Mesothelial cell of epicardium (in vitro differentiated cells): ENCODE measurements at places on chromosomes 3 and 15.
A peak's percentile ranks its signal among the peaks of the same experiment; 100 is the strongest.

- DNase-seq: no peak
Measured at GRCh38 chr3:65677486-65678010, 361.2 kb downstream of the MAGI1 start.

GRCh38 chr3:128487813-128488635 is 5.0 kb downstream of the GATA2 start:
- DNase-seq: peak; percentile 91

DNA sequence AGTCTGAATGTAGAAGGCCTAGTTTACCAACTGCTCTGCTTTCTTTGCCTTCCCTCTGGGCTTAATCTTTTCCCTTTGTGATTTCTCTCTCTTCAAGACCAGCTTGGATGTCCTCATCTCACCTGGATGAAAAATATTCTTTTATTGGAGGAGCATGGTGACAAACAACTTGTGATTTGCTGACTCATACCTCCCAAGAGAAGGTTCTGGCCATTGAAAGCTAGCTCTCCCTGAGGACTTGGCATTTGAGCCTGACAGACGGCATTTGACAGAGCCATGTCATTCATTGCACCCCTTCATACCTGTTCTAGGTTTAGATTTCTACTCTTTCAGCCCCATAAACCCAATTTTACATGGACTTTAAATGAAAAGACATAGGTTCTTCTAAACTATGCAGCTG is 33.3 kb downstream of the ATG7 start:
- no peak for DNase-seq

GRCh38 chr15:64985366-64986033 is 4.2 kb downstream of the SPG21 start:
- DNase-seq: no peak

DNA sequence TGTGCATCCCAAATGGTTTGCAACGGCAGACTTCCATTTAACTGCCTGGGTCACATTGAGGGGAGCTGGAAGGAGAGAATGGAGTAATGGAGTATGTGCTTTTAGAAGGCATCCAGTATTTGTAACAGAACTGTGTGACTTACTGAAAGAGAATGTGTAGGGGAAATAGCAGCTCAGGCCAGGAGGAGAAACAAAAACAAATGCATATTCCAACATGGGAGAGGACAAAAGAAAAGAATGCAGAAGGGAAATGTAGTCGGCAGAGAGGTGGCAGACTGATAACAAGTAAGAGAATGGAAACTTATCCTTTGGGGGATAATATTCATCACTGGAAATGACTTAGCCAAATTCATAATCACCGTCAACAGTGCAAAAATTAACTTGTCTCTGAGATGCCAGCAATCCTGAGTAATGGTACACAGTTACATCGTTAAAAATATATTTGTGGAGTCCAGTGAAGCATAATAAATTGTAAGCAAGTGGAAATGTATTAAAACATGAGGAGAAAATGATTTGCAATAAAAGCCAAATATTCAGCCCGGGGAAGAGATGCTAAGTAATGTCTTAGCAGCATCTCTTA is 294.9 kb upstream of the SGO1 start:
- no peak for DNase-seq

- DNase-seq: no peak
Measured at GRCh38 chr3:36923523-36923943, 21.3 kb downstream of the TRANK1 start.

- DNase-seq: no peak
Measured at GRCh38 chr15:79779746-79780145, 117.1 kb downstream of the MTHFS start.

DNA sequence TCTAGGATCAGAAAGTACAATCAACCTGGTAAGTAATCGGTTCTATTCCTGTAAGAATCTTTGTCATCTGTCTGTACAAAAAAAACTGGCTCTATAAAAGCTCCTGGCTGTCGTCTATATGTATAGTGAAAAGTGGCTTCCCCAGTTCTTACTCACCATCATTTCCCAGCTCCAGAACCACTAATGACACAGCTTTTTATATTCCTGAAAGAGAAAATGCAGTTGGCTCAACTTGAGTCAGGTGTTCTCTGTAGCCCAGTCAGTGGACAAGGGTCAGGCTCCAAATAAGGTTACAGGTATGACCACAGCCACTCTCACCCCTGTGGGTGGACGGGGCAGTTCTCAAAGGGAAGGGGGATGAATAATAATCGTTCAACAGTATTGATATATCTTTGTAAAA is 85.1 kb downstream of the AP4E1 start:
- no peak for DNase-seq

DNA sequence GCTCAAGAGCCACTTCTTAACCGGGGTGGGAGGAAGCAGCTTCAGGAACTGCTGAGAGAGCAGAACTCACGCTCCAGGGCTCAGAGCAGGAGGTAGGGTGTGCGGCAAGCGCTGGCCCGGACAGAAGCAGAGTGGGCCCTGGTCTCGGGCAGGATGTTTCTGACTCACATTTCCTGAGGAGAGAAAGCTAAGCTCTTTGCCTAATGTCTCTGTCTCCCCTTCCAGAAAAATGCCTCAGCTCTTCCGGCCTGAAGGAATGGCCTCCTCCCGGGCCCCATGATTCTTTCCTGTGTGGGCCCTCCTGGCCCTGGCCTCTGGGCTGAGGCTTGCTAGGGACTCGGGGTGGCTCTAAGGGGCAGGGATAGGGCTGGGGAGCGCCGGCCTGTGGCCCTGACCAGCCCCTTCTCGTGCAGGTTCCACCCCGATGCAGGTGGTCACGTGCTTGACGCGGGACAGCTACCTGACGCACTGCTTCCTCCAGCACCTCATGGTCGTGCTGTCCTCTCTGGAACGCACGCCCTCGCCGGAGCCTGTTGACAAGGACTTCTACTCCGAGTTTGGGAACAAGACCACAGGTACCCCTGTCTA is 4.1 kb upstream of the STAB1 start:
- no peak for DNase-seq

GRCh38 chr3:129662191-129662608 is 55.7 kb upstream of the PLXND1 start:
- no peak for DNase-seq

DNA sequence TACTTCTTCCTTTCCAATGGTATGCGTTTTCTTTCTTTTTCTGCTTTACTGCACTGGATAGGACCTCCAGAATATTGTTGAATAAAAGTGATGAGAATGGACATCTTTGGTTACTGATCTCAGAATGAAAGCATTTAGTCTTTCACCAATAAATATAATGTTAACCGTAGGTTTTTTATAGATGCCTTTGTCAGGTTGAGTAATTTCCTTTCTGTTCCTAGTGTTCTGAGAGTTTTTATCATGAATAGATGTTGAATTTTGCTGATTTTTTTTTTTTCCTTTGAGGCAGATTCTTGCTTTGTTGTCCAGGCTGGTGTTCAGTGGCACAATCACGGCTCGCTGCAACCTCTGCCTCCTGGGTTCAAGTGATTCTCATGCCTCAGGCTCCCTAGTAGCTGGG is 158.4 kb downstream of the KLHL25 start:
- no peak for DNase-seq

DNA sequence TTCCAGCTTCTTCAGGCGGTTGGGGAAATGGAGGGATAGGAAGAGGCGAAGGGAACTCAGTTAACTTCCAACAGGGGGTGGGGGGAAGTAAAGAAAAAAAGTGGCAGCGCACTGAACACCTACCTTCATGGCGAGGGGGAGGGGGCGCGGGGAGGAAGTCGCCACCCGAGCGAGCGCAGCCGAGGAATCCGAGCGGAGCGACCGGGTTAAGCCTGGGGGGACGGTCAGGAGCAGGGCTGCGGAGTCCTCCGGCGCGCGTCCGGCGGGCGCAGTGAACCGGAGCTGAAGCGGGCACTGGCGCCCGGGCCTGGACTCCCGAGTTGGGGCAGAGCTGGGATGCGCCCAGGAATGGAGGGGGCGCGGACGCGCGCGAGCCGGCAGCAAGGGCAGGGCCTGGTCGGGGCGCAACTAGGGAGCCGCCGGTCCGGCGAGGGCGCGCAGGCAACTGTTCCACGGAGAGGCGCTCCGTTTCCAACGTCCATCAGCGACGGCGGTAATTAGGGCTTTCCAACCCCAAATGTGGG is at the start of gene WNT5A:
Gene WNT5A, minus strand, starts transcription at position 450 of the 524 bp plus-strand sequence. Its CDS starts 321 bp downstream, at position 129.
- DNase-seq: peak; percentile 62

- DNase-seq: no peak
Measured at GRCh38 chr3:30354513-30354912, 251.9 kb upstream of the TGFBR2 start.

DNA sequence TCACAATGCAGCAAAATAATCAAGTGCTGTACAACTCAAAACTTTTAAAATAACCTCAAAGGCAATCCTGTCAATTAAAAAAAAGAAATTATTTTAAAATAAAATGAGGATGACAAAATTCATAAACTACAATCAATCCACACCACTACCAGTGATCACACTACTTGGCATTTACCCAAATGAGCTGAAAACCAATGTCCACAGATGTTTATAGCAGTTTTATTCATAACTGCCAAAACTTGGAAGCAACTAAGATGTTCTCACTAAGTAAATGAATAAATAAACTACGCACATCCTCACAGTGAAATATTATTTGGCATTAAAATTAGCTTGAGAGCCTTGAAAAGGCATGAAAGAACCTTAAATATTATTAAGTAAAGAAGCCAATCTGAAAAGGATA is 121.3 kb downstream of the STAG1 start:
- no peak for DNase-seq

DNA sequence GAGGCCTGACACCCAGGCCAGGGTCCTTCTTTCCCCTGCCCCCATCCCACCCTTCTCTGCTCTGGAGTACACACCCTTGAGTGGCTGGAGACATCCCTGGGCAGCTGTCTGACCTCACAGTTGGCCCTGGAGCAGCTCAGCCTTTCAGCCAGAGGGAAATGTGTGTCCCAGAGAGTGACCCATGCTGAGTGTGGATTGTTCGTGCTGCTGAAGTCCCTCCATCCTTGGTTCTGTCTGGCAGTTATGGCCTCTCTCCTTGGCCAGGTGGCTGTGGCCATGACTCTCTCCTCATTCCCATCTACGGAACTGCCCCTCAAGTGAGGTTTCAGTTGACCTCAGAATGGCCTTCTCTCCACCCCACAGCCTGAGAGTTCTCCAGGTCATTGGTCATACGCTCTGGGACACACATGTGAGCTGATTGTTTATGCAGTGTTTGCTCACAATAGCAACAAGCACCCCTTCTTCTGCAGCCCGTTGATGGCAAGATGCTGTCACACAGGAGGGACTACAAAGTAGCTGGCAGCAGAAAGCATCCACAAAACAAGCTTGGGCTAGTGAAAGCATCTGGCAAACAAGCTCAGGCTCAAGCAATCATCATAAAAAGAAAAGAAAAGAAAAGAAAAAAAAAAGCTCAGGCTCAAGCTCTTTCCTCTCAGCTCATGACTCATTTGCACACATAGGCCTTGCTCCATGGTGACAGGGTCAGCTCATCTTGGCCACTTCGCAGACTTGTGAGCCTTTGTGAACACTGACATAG is 55.3 kb upstream of the ITGA11 start:
- no peak for DNase-seq

DNA sequence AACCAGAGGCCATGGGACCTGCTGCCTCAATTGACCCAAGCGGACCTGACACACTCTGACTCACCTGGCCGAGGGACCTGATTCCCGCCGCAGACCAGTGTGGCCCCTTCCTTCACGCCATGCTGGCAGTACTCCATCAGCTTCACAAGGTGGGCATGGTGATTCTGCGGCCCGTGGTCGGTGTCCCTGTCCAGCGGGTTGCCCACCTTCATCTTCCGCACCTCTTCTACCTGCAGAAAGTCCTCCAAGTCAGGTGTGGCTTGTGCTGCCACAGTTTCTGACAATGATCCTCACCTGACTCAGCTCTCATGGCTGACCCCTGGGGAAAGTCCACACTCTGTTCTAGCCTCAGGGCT is 25.9 kb upstream of the SLC41A3 start:
- no peak for DNase-seq

DNA sequence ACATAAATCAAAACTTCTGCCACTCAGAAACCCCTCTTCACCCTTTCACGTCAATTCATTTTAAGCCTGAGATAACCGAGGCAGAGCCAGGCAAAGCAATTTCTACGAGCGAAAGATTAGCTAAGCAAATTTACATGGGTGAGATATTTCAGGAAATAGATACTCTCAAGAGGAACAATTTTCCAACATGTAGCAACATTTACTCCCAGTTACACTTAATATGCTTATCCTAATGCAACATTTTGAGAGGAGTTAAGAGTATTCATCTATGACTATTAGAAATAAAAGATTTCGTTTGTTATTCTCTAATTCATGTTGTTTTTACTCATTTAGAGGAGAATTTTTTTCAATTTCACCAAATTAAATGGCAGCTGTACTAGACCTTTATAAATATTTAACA is 837 bp downstream of the TMC3 start:
- DNase-seq: no peak

- DNase-seq: no peak
Measured at GRCh38 chr3:119924111-119925094, 142.5 kb downstream of the NR1I2 start.

DNA sequence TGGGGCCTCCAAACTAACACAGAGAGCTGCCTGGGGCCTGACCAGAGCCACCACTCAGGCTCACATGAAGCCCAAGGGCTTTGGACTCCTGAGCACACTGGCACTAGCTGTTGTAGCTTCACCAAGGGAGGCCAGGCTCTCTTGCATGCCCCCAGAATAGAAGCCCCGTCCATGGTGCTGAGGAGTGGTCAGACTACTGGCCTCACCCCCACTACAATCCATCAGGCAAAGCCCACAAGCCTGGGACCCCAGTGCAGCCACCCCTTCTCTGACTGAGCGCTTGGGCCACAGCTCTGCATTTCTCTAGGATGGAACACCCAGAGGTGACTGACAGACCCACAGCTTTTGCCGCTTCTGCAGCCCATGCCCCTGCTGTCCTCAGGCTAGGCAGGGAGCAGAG is 180.8 kb downstream of the PYDC2 start:
- DNase-seq: no peak

GRCh38 chr15:94385441-94385840 is 154.1 kb downstream of the MCTP2 start:
- no peak for DNase-seq

DNA sequence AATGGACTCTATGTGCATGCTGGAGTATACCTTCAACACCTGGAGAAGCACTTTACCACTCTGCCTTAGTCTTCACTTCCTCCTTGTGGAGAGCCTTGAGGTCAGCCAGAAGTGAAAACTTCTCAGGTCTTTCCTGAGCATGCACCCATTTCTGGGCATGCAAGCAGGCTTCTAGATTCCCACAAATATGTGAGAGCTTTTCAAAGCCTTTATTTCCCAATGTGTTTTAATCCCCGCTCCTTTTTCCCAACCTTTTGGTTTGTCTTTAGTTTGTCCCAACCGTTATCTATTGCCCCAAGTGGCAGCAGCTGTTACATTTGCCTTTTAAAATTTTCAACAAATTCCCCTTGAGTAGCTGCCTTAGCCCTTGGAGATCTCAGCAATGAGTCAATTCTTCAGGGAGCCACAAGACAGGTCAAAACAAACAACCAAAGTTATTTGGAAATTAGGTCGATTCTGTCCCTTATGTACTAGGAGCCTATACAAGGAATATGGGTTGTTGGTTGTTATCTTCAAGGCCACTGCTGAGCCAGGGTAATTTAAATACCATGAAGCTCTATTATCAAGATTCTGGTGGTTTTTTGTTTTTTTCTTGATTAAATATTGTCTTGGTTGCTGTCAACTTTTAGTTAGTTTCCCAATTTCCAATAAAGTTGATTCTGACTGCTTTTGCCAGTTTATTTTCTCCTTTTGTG is 44.4 kb downstream of the LSM3 start:
- no peak for DNase-seq
